ENCODE measurements at places on chromosomes 3 and 15. TPM values are rescaled to one million over a fixed set of nuclear protein-coding genes. Genes with fewer than 3 reads are reported as not detected.

The SEMA3G gene
- 0.32 TPM for total RNA-seq

The PLA2G4E gene
- total RNA-seq: 1.4 TPM

The NEDD4 gene
- total RNA-seq: 27.0 TPM

The FBXW12 gene
- total RNA-seq: 1.7 TPM

The TMEM266 gene
- total RNA-seq: 0.28 TPM

The TTLL13 gene
- not detected for total RNA-seq

The LYZL4 gene
- not detected for total RNA-seq

The SHISA5 gene
- 213 TPM for total RNA-seq

The TRANK1 gene
- total RNA-seq: 4.3 TPM

The TM4SF18 gene
- not detected for total RNA-seq

All from Caco-2 (cell line).